Anterior cingulate cortex (tissue), 58 donors: ENCODE measurements at places on chromosomes 7 and 10.
A peak's percentile ranks its signal among the peaks of the same experiment; 100 is the strongest.

GRCh38 chr10:44956717-44957706 is 2.6 kb upstream of the RASSF4 start:
- no peak for DNase-seq

GRCh38 chr7:96949766-96950165 is 55.6 kb upstream of the DLX6 start:
- DNase-seq: no peak

DNA sequence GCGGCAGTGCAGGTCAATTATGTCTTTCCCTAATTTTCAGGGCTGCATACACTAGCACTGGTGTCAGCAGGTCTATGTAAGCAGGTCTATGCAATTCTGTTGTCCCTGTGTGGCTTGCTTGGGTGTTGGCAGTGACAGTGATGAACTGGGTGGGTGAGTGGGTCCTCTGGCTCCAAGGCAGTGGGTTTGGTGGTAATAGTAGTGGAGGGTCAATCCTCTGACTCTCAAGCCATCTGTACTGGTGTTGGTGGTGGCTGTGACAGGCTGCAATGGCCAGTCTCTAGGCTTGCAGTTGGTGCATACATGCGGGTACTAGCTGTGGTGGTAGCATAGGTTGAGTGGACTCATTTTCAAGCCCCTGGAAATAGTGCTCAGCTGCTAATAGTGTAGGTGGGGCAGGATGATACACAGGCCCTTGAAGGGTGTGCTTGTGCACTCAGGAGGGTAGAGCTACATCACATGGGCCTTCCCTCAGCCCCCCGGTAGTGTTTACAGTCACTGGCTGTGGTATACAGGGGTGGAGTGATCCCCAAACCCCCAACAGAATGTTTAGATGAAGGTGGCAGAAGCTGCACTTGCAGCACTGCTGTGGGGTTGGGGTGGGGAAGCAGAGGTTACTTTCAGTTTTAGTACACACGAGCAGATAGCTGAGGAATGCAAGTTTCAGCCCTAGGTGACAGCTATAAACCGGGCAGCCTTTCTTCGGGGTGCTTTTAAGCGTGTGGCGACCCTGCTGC is 331.3 kb downstream of the PCDH15 start:
- no peak for DNase-seq

DNA sequence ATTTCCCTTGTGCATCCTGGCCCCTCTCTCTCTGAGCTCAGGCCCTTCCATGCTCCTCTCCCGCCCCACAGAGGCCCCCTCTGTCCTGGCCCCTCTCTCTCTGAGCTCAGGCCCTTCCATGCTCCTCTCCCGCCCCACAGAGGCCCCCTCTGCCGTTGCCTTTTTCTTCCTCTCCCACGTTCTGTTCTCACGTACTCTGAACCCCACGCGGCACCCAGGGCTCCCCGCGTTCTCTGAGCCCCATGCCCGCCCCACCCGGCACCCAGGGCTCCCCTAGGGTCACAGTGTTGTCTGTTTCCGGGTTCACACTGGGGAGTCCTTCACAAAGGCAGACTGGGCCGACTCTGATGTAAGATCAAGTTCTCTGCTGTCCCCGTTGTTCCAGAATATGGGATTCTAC is 336.8 kb downstream of the DNAJB6 start:
- no peak for DNase-seq

DNA sequence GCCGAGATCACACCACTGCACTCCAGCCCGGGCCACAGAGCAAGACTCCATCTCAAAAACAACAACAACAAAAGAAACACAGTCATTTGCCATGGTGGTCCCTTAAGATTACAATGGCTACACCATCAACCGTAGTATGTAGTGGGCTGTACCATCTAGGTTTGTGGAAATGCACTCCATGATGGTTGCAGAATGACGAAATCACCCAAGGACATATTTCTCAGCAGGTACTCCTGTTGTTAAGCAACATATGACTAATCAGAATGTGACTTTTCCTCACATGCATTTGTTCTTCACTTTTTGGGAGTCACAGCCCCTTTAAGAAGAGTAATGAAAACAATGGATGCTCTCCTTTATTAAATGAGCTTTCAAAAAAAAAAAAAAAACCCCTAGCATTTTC is 11.0 kb downstream of the SVIL start:
- no peak for DNase-seq

DNA sequence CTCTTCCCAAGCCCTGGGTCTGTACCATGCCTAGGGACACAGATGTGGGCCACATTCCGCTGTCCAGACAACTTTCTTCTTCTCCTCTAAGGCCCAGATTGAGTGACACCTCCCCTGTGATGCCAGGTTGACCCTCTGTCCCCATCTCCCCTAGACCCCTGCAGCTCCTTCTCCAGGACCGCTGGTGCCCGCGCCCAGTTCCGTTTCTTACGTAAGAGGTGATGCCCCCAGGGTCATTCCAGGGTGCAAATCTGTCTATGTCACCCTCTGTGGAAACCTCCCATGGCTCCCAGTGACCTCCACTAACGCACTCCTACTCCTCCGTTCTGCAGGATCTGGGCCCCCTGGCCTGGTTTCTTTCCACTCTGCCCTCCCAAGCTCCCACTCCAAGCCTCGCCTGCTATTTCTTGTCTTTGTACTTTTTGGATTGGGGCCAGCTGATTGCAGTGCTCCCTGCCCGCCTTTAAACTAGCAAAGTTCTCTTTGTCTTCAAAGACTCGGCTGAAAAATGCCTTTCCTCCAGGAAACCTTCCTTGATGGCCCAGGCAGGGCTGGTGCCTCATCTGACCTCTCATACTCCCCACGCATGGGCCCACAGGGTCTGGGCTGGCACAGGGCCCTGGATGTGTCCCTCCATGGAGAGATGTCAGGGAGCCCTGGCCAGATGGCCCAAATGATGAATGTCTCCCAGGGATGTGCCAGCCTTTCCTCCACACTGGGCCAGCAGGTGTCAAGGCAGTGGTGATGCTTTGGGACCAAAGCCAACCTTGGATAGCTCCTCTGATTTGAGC is 21.3 kb upstream of the ELN start:
- no peak for DNase-seq

GRCh38 chr10:124557648-124558338 is 96.2 kb downstream of the LHPP start:
- peak; percentile 52 for DNase-seq

DNA sequence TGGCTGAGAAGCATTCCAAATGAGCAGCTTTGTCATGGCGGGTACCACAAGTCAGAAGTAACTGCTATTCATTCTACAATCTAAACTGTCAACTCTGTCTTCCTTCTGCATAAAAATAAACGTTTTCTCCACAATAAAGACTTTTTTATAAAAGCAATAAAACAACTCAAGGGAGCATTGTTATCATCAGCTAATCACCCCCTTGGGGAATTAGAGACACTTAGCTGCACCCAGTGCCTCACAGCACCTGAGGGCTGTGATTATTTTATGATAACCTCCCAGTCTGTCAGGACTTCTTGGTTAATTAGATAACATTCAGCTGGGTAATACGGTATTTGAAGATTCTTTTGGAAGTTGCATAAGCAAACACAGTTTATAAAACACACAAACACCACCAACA is 155.6 kb downstream of the PPP1R3A start:
- DNase-seq: no peak

- DNase-seq: no peak
These were observed 31.1 kb downstream of the TBATA start for GRCh38 chr10:70753841-70754621.

DNA sequence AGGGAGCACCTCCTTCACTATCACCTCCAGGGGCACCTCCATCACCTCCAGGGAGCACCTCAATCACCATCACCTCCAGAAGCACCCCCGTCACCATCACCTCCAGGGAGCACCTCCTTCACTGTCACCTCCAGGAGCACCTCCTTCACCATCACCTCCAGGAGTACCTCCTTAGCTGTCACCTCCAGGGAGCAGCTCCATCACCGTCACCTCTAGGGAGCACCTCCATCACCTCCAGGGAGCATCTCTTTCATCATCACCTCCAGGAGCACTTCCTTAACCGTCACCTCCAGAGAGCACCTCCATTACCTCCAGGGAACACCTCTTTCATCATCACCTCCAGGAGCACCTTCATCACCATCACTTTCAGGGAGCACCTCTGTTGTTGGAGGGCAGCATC is 103.0 kb downstream of the DNAJB6 start:
- DNase-seq: no peak

- no peak for DNase-seq
These were observed 472.0 kb upstream of the FZD8 start for GRCh38 chr10:36114141-36114540.

DNA sequence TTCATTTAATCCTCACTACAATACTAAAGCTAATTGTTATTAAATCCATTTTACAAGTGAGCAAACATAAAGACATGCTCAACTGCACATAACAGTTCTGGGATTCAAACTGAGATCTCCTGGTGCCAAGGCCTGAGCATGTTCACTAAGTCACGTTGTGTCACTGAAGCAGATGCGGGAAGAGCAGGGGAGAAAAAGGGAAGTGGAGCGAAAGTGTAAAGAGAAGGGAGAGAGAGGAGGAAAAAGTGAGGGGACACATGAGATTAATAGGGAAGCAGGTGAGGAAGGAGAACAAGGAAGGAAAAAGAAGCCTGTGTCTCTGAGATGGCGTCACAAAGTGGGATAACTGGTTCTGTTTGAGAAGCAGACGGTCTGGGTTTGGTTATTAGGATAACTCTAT is 38.9 kb upstream of the KAT6B start:
- DNase-seq: no peak

- no peak for DNase-seq
These were observed 973 bp downstream of the ATAD1 start for GRCh38 chr10:87816898-87817608.

DNA sequence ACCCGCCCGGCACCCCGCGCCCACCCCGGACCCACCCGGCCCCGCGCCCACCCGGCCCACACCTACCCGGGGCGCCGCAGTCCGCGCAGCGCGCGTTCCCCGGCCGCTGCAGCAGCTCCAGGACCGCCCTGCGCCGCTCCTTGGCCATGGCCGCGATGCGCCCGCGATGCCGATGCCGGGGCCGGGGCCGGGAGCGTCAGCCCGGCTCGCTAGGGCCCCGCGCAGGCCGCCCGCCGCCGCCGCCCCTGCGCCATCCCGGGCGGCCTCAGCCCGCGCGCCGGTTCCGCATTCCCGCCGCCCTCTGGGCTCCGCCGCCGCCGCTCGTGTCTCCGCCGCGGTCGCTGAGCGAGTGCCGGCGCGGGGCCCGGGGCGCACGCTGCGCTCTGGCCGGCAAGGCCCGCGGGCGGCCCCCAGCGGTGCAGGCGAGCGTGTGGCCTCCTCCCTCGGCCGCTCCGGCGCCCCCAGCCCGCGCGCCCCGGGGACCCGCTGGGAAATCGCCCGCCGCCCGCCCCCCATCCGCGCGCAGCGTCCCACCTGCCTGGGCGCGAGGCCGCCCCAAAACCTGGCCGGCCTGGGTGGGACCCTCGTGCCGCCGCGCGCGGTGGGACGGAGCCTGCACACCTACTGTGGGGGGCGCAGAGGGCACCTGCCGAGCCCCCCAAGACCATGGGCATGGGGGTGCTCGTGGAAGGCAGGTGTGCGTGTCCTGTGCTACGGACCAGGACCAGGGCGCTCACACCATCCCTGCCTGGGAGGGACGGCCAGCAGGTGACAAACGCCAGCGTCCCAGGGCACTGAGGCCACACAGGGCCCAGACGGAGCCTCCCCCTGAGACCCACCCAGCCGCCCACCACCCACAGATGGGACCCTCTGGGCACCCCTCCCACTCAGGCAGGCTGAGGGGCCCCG is at the start of gene ADAP1:
ADAP1 (minus strand) TSS at position 351 of the 909 bp plus-strand sequence; CDS start at position 148, 203 bp downstream.
- DNase-seq: no peak

DNA sequence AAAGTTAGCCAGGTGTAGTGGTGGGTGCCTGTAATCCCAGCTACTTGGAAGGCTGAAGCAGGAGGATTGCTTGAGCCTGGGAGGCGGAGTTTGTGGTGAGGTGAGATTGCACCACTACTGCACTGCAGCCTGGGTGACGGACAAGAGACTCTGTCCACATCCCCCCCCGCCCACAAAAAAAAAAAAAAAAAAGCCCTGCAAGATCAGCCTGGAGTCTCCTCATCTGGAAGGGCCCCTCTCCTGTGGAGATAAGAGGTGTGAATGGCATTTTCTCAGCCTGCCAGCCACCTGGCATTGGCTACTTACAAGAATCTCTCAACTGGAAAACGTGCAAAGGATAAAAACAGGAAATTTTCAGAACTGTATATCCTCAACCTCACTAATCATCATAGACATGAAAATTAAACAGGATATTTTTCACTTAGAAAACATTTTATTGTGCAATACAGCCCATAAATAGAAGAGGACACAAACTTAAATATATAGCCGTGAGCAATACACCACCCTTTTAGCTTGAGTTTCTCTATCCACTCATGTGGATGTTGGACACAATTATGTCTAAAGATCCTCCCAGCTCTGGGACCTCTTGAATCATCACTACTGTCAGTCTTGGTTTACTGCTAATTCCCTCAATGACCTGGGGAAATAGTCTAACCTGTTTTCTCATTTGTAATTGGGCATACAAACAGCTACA is 11.3 kb upstream of the TSPAN15 start:
- DNase-seq: no peak

GRCh38 chr7:98038731-98039130 is 48.7 kb upstream of the OCM2 start:
- DNase-seq: peak; percentile 61

DNA sequence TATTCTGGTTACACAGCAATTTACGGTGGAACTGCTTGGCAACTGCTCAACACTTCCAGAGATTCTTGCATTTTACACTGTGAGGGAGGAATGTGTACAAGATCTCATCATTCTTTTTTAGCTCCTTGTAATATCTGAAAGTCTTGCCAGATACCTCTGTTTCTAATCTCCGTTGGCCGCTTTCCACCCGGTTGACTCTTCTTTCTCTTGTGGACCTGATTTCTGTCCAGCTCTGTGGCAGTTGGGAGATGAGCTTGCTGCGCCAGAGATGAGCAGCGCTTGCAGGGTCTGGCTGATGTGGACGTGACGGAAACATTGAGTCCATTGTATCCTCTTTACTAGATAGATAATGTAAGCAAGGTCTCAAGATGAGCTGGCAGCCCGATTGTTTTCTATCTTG is 27.6 kb downstream of the SPAG6 start:
- DNase-seq: no peak

GRCh38 chr10:92242380-92242779 is 48.5 kb downstream of the CPEB3 start:
- DNase-seq: no peak

DNA sequence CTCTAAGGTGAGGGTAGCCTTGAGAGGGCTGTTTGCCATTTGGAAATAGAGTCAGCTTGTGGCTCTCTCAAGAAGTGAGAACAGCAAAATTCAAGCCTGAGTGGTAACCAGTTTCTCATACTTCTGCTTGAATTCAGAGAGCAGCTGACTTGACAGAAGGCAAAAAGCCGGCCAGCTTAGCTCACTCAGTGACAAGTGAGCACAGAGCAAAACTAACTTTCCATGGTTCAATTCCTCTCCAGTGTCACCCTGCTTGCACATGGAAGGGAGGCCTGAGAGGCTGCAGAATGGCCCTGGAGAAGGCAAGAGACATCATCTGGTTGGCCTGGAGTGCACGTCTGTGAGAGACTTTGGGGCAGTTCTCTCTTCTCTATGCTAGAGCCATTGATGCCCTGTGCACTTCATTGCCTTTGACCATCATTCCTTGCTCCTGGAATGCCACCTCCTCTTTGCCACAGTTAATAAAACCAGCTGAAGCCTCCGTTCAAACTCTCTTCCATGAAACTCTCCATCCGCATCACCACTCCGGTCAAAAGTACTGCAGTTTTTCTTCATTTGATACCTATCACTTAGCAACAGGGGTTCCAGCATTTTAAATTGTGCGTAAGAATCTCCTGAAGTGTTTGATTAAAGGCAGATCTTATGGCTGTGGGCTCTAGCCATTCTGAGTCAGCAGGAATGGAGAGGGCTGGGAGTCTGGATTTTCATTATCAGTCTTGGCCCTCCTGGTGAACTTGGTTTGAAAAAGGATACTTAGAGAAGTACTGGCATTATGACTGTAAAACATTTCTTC is 69.8 kb upstream of the PIK3CG start:
- no peak for DNase-seq
